ENCODE measurements at places on chromosomes 4 and X.

DNA sequence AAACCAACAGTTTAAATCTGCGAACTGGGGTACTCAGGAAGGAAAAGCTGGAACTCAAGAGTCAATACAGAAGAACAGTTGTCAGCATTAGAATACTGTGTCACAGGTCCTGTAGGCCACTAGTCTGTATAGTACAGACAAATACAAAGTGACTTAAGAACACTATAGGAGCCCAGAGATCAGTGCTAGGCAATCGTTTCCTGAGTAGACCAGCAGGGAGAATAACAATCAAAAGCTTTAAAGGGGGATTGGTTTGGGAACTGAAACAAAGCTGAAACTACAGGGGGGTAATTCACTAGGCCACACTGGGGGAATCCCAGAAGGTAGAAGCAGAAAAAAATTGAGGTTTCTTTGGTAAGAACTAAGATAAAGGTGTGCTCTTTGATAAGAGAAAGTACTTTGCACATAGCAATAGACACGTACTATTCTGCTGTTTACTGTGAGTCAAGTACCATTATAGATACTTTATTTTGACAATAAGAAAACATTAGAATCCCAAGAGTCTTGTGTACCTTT is 339.7 kb downstream of the PCDH19 start:
- no peak for DNase-seq

DNA sequence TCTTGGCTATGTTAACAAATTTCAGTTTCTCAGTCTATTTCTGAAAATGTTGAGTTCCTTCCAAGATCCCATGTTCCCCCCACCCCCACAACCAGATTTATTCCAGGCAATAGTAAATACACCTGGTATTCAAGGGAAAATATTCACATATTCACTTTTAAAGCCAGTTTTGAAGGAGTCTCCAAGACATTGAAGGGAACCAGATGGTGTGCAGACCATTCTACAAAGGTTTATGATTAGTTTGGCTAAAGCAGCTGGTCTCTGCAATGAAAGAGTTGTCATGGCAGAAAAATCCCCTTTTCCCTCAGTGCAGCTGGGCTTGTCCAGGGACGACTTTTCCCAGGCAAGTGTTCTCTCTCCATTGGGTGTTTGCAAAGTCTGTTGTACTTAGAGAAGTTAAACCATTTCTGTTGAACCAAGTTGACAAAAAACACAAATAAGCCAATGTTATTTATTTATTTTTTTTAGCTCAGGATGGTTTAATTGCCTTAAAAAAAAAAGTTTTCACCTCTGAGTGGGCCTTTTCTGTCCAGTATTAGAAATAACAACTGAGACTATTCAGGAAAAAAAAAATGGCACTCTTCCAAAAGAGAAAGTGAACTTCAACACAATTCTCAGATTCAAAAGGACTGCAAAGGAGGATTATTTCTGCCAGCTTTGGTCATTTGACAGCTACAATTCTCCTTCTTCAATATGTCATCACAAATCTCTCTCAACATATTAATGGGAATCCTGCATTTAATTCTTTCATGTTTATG is 410.6 kb downstream of the IL1RAPL1 start:
- no peak for DNase-seq

DNA sequence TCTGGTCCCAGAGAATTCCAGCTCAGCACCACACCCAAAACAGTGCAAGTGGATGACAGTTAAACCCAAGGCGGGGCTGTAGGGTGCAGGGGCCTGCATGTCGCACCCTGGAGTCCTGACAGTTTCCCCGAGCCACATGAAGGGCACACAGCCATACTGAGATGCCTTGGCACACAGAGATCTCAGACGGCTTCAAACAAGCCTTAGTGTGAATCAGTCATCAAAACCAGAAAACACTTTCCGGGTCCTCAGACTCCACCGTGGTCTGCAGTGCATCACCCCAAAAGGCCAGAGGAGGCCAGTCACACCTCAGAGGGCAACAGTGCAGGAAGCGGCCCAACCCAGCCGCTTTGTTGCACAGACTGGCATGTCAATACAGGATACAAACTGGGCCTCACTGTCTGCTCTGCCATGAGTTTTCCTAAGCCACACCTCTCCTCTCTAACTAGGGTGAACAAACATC is 64.6 kb upstream of the ENPP6 start:
- DNase-seq = no peak

- DNase-seq = no peak
Observed at GRCh38 chr4:86393749-86394148, 33.9 kb upstream of the MAPK10 start.

DNA sequence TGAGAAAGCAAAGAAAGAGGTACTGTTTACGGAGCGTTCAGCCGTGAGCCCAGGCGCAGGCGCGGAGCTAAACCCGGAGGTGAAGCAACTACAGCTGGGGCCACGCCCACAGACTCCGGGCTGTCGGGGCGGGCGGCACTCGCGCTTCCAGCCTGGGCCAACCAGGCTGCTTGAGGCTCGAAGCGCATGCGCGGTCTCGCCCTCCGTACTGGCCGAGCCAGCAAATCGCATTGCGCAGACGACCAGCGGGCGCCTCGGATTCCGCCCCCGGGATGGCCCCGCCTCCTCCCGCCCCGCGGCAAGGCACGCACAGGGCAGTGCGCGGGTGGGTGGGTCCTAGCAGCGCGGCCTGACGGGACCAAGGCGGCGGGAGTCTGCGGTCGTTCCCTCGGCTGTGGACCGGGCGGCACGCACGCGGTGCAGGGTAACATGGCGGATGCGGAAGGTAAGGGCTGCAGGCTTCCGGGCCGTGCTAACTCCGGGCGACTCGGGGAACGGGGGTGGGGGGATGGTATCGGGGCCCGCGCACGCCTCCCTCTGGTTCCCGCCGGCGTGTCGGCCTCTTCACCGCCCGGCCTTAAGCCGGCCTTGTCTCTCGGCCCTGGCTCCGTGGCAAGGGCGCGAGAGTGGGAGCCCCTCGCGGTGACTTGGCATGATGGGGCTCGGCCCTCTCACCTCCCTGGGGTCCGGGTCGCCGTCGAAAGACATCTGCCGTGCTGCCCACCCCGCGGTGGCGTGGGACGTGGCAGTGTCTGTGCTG is at the start of gene DKC1:
DKC1 (plus strand) TSS at position 328 of the 760 bp plus-strand sequence; CDS start at position 430, 102 bp downstream.
- DNase-seq = peak; percentile 90

- DNase-seq = no peak
Observed at GRCh38 chrX:107199491-107199890, 6.7 kb downstream of the NUP62CL start.

DNA sequence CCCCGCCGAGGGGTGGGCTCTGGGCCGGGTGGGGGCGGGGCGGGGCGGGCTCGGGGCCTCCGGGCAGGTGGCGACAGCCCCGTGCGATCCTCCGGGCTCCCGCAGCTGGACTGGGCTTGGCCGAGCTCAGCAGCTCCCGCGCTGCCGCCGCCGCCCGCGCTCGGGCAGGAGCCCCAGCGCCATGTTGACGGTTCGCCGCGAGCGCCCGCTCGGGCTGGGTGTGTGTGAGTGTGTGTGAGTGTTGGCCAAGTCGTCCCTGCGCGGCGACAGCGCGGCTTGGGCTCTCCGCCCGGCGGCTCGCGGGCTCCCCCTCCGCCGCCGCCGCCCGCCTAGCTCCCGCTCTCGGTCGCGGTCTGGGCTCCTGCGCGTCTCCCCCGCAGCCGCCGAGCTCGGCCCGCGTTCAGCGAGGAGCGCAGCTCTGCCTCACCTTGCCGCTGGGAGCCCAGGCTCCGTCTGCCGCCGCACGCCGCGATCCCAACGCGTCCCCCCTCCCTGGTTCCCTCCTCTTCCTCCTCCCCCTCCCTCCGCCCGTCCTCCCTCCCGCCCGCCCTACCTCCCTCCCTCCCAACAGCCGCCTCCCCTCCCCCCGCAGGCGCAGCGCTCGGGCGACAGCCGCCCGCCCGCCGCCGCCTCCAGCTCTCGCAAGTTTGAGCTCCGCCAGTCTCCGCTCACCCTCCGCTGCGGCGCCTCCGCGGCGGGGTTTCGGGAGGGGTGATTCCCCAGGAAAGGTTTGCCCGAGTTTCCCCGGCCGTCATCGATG is at the start of gene BCOR:
BCOR (minus strand) TSS at position 455 of the 760 bp plus-strand sequence. CDS start 20,029 bp downstream, outside the sequence.
- DNase-seq = peak; percentile 42

DNA sequence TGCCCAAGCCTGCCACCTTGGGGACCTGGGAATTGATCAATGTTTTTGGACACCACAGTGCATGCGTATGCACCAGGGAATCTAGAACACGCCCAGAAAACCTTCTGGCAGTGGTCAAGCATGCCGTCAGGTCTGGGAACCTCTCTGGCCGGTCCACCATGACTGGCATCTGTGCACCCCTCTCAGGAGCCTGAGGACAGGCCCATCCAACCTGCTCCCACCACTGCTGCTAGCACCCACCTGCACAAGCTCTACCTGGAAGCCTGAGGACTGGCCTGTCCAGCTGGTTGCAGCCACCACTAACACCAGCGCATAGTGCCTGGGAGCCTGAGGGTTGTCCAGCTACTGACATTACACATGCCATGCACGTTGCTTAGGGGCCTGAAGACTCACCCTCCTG is 162.1 kb upstream of the GALNTL6 start:
- DNase-seq = no peak

- peak; percentile 39 for DNase-seq
Observed at GRCh38 chrX:115561605-115562479, 868 bp downstream of the PLS3 start.

DNA sequence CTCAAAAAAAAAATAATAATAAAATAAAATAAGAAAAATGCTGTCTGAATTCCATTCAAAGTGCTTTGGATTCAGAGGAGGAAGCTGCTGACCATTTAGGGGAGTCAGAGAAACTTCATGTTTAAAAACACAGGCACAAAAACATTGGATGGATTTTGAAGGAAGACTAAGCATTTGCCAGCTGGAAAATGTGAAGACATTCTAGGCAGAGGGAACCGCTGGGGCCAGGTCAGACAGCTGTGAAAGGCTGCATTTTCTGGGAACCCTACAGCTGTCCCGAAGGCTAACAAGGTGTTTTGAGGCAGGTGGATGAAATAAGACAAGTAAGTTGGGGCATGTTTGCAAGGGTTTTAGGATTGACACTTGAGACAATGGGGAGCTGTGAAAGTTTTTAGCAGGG is 38.6 kb downstream of the ING2 start:
- no peak for DNase-seq

DNA sequence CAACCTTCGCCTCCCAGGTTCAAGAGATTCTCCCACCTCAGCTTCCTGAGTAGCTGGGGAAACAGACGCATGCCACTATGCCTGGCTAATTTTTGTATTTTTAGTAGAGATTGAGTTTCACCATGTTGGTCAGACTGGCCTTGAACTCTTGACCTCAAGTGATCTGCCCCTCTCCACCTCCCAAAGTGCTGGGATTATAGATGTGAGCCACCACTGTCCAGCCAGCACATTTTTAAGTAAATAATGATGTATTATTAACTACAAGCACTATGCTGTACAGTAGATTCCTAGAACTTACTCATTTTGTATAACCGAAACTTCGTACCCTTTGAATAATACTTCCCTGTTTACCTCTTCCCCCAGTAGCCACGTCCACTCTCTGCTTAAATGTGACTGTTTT is 96.0 kb upstream of the GABRG1 start:
- no peak for DNase-seq

DNA sequence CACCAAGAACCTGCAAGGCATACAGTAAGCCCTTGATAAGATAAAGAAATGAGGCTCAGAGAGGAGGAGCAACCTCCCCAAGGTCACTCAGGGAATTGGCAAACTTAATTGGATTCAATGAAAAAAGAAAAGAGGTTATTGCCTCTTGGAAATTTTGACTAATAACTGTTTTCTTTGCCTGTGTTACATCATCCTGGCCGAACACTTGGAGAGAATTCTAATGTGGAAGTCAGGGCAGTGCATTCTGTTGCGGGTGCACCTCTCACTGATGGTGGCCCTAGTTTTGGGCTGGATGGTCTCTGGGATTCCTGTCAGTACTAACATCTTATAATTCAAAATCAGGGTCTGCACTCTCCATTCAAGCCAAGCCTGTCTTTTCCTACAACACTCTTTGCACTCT is 186.2 kb upstream of the BCOR start:
- DNase-seq = no peak

GRCh38 chr4:156437666-156438065 is 484.0 kb upstream of the CTSO start:
- DNase-seq = no peak
